ENCODE measurements at places on chromosomes 6 and 20.

- no peak for DNase-seq
Measured at GRCh38 chr20:36984257-36984638, 32.7 kb upstream of the SAMHD1 start.

GRCh38 chr6:44051515-44051914 lies 75.7 kb downstream of the MRPL14 start:
- DNase-seq: no peak

DNA sequence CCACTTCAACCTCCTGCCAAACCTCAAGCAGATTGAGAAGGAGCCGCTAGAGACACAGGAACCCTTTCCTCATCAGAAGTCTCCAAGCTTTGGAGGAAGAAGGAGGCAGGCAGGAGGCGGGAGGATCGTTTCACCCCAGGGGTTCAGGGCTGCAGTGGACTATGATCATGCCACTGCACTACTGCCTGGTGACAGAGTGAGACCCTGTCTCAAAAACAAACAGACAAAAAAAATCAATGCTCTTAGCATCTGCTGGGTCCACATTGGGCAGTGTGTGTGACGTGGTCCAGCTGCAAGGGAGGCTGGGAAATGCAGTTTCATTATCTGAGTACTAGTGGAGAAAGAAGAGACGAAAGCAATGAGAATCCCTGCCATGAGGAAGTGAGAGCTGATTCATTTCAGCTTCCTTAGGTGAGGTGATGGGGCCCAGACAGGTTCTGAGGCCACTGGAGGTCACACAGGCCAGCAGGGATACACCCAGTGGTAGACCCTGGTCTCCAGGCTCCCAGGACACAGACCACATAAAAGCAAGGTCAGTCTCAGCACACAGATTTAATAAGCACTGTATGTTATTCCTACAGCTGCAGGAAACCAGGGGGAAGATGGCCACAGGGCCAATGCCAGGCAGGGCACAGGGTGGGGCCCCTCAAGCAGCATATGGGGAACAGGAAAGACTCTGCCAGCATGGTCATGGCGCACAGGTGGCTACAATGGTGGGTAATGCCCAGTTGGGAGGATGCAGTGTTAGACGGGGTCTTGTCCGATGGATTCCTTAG lies 4.3 kb downstream of the GFRA4 start:
- no peak for DNase-seq

- no peak for DNase-seq
Measured at GRCh38 chr20:32434434-32434833, 76.3 kb downstream of the ASXL1 start.

DNA sequence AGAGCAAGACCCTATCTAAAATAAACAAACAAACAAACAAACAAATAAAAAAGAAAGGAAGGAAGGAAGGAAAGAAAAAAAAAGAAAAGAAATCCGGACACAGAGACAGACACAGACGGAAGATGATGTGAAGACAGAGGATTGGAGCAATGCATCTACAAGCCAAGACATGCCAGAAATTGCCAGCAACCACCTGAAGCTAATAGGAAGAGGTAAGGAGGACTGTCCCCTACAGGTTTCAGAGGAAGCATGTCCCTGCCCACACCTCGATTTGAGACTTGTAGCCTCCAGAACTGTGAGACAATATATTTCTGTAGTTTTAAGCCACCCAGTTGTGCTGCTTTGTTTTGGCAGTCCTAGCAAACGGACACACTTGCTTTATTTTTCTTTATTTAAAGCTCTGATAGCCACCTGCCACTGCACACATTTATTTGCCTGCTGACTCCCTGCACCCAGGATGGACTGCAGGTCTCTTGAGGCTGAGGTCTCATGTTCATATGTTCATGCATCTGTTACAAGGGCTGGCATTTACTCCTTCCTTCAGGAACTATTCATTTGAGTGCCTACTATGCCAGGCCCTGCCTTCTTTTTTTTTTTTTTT lies 20.7 kb upstream of the ZMYND8 start:
- no peak for DNase-seq

DNA sequence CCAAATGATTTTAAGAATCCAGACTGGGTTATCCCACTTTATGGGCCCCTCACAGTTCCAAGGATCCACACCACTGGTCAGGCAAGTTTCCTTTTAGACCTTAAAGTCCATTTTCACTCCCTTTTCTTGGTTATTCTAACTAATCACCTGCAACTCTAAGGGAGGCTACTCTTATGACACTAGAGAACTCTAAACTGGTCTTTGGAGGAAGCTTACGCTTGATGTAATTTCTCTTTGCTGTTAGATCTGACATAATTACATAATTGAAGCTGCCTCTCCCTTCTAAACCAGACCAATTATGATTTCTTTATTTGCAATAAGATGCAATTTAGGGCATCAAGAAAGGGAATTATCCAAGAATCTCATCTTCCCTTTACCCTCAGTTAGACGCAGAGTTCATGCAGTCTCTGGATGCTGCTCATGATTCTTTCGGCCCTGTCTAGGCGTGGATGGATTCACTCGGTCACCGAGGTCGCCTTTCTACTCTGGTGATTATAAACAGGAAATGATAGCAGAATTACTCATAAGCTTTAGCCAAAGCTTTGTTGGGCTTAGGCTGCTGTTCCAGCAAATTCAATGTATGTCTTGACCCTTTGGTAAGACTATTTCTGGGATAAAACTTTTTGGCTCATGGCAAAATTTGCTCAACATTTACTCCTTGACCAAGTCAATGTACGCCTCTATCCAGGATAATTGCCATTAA lies 166.4 kb upstream of the PRND start:
- no peak for DNase-seq

DNA sequence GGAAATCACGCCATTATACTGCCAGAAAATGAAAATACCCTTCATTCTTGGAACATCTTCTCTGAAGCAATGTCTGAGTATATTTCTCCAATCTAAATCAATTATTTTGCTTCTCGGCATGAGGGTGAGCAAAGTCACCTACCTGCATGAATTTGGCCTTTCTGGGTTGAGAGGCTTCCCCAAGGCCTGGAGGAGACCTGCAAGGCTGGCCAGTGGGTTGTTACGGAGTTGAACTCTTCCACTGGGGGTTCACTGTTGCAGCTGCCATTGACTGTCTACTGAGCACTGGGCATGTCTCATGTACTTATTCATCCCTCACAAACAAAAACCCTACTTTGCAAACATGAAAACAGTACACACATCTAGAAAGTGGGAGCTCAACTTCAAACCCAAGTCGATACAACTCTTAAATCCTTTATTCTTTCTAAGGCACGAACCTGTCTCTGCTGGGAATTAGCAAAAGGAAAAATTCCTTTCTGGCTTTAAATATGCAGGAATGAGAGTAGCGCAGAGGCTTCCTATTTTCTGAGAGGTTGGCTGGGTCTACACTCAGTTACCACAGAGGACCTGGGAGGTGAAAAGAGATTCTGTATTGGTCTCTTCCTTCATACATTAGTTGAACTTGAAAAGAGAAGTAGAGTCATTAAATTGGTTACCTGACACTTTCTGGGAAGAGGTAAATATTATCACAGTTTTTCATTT lies 87.6 kb upstream of the SGK1 start:
- DNase-seq: no peak

DNA sequence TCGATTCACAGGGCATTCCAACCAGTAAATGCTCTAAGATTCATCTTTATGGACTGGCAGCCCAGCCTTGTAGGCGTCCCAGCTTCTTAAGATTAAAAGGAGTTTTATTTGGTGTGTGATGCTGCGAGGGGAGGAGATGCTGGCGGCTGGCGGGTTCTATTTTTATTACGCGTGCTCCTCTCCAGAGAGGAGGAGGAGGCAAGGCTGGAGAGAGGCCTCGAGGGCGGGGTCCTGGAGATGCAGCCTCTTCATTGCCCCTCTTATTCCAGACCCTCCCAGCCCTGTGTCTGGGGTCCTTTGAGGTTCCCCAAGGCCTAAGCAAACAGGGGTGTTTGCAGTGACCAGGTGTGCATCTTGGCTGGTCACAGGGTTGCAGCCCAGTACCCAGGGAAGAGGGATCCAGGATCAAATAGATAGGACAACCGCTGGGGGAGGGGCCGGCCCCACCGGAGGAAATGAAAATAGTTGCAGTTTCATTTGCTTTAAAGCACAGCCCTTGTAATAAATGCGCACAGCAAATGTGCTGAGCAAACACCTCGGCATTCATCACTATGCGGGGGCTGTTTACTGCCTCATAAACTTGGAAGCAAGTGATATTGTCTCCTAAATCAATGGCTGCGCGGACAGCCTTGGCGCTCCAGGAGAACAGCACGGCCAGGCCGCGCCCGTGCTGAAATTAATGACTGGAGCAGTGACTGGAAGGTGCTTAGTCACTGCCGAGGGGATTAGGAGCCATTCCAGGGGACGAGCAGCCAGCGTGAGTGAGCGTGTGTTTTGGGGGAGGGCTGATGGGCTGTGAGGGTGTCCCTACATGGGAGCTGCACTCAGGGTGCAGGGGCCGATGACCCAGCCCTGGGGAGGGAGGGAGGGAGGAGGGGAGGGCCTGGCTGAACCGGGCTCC lies 83.0 kb downstream of the TMEM242 start:
- DNase-seq: no peak

- no peak for DNase-seq
Measured at GRCh38 chr20:17137692-17138091, 89.1 kb upstream of the PCSK2 start.

GRCh38 chr6:129209355-129209754 lies 326.4 kb downstream of the LAMA2 start:
- DNase-seq: no peak

- DNase-seq: no peak
Measured at GRCh38 chr6:22236626-22237414, 60.0 kb downstream of the PRL start.

- DNase-seq: no peak
Measured at GRCh38 chr20:3111507-3111906, 27.0 kb upstream of the AVP start.

GRCh38 chr6:15205321-15205720 lies 40.5 kb upstream of the JARID2 start:
- DNase-seq: no peak

GRCh38 chr6:71510856-71511255 lies 222.2 kb downstream of the OGFRL1 start:
- DNase-seq: no peak

DNA sequence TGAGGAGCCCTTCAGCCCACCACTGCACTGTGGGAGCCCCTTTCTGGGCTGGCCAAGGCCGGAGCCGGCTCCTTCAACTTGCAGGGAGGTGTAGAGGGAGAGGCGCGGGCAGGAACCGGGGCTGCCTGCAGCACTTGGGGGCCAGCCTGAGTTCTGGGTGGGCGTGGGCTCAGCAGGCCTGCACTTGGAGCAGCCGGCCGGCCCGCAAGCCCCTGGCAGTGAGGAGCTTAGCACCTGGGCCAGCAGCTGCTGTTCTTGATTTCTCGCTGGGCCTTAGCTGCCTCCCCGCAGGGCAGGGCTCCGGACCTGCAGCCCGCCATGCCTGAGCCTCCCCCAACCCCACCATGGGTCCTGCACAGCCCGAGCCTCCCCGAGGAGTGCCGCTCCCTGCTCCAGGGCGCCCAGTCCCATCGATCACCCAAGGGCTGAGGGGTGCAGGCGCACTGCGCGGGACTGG lies 101.7 kb upstream of the ADGRB3 start:
- DNase-seq: no peak

GRCh38 chr6:3770023-3770720 lies 18.7 kb upstream of the PXDC1 start:
- DNase-seq: no peak

DNA sequence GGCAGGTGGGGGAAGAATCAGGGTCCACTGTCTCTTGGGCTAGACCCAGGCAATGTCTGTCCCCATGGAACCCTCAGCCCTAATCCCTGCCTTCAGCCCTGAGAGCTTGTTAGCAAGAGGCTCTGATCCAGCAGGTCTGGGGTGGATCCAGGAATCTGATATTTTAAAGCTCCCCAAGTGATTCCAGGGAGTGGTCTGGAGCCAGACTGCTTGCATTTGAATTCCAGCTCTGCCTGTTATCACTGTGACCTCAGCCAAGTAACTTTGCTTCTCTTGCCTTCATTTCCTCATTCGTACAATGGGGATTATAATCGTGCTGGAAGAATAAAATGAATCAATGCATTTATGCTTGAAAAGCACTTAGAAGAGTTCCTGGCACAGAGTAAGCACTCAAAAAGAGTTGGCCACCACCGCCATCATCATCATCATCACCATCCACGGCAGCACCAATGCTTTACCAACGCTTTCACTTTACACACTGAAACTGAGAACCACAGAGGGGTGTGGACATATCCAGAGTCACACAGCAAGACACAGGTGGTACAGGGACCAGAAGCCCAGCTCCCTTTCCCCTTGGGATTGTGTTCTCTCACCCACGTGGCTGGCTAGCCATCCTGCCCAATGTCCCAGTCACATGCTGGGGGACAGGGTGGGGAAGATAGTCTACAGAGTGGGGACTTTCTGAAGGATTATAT lies 75.7 kb upstream of the RALY start:
- no peak for DNase-seq

- DNase-seq: no peak
Measured at GRCh38 chr6:113627480-113627879, 229.7 kb upstream of the MARCKS start.

DNA sequence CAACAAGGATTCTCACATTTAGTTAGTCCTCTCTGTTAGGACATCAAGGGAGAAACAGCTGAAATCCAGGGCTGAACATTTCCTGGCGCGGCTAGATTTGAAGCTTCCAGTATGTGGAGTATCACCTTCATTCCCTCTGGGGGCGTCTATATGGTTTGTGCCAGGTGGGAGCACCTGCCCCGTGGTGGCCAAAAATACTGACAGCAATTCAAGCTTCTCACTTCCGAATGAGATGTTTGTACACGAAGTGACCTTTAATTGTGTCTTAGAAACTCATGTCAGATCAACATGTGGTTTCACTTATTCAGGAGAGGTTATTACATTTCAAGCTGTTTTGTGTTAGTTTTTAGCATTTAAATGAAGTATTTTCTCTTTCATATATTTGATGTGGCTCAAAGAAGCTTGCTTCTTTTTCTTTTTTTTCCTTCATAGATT lies 67.3 kb upstream of the ZNF217 start:
- DNase-seq: no peak

DNA sequence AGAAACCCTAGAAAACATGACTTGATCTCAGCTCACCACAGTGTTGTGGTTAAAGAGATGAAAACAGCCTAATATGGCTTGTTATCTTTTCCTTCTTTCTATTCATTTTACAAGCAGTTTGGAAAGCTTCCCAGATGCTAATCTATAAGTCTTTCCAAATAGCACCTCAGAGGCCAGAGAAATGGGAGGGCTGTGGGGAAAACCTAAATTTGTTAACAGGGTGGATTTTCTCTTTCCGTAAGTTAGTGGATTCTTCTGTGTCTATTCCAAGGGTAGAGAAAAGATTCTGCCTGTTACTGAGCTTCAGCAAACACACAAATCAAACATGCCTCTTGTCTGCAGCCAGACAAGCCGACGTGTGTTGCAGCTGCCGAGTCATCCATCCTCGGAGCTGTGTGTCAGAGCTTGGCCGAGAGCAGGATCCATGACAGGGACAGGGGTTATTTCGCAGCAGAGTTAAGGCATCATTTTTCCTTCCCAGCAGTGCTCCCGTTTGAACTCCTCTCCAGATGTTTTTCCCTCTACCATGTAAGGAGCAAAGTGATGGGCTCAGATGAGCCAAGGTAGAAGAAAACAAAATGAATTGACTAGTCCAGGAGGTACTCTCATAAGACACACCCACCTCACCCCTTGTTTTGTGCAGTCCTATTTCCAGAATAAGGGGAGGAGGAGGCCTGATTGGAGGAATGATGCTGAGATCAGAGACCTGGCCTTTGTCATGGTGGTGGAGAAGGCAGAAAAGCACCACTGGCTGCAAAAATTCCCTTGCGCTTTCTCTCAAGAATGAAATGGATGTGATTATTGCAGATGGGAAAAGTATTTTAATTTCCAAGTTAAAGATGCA lies 560.0 kb downstream of the C6orf118 start:
- DNase-seq: no peak
